ENCODE measurements at places on chromosomes 2 and 18.

GRCh38 chr2:109062145-109062858 lies 66.7 kb upstream of the SH3RF3 start:
- no peak for DNase-seq

DNA sequence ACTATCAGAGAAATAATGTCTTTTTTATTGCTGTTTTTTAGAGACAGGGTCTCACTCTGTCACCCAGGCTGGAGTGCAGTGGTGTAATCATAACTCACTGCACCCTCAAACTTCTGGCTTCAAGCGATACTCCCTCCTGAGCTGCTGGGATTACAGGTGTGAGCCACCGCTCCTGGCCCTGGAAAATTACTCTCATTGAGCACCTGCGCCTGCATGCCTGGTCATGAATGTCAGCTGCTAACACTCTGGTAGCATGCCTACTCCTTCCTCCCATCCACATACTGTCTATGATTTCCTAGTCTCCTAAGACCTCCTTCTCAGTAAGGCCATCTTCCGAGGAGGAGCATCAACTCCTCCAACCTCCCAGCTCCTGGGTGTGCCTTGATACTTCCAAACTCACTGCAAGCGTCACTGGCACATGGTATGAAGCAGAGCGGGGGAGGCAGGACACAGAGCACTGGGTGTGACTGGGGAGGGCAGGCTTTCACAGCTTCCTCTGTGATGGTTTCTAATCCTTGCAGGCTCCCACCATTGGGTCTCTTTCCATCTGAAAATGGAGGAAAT lies 1.6 kb upstream of the MAP2 start:
- no peak for DNase-seq

DNA sequence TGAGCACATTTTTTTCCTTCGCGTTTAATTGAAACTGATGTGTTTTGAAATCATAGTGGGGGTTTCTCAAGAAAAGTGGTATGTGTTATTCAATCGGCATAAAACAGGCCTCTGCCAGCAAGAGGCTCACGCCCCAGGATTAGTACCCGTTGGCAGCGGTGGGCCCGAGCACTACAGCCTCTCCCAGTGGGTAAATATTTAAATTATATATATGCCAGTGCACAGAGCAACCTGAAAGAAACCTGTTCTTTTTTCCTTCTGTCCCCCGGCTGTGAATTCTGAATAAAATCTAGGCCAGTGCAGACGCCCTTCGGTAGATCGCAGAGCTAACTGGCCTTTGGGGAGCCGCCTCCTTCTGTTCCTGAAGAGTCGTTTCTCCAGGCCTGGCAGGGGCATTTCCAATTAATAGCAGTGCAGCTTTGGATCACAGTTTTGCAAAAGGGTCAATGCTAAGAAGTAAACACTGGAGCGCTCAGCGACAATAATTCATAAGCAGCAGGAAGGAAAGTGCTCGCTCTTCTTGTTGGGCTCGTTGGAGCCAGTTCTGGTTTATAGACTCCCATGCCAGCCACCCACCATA lies 202.8 kb upstream of the SALL3 start:
- no peak for DNase-seq

DNA sequence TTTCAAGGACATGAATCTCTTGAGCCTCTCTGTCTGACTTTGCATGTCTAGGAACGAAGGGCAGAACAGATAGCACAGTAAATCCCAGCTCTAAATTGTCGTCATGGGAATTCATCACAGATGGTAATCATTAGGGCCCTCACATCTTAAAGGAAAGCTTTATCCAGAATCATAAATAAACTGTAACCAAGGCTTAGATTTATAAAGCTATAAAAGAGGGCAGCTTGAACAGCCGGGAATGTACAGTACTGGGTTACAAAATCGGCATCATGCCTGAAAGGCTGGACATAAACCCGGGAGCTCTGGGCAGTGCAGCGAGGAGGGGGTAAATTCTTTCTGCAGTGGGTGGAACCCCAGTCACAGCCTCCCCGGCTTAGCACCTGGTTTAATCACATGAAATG lies 144.4 kb downstream of the GFPT1 start:
- no peak for DNase-seq

DNA sequence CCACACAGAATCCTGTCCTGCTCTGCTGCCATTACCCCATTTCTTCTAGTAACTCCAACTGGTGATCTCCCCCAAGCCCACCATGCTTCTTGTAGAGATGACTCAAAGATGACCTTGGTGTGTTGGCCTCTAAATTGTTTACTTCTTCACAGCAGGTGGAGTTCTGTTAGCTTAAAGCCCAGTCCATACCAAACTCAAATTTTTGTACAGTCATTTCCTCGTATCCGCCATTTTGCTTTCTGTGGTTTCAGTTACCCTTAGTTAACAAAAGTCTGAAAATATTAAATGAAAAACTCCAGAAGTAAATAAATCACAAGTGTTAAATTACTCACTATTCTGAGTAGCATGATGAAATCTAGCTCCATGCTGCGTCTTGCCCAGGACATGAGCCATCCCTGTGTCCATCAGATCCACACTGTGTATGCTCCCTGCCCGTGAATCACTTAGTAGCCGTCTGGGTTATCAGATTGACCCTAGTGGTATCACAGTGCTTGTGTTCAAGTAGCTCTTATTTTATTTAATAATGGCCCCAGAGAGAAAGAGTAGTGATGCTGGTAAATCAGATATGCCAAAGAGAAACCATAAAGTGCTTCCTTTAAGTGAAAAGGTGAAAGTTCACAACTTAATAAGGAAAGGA lies 133.3 kb upstream of the NOL4 start:
- no peak for DNase-seq

DNA sequence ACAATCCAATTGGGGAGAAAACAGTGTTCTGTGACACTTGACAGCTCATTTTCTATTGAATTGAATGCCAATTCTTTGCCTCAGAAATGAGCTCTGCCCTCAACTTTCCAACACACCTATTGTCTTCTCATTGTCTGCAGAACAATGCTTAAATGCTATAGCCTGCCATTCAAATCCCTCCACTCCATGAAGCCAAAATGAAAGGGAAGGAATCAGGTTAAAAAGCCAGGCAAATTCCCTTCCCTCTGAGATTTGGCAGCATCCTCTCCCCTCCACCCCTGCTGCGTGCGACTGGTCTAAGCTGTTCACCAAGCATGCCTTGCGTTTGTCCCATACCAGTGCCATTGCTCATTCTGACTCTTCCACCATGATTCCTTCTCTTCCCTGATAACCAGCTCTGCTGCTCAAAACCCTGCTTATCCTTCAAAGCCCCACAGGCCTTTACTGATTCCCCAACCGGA lies 32.4 kb upstream of the TMEM131 start:
- DNase-seq, result no peak

DNA sequence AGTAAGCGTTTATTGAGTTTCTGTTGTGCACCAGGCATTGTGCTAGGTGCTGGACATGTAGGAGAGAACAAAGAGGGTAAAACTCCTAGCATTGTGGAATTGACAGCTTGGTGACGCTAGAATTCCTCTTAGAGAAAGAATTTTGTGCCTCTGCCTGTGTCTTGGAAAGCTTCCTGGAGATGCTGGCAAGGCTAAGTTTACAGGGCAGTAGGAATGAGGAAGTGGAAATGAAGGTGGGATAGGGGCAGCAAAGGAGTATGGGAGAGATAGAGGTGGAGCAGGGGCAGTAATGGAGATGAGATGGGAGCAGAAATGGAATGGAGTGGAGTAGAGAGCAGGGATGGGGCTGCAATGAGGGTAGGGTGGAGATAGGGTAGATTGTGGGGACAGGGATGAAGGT lies 29.8 kb downstream of the GPR39 start:
- DNase-seq, result no peak

GRCh38 chr2:64466478-64467085 lies 12.6 kb downstream of the LGALSL start:
- DNase-seq, result no peak

- DNase-seq, result no peak
Measured at GRCh38 chr2:159774370-159774990, 23.5 kb downstream of the CD302 start.

DNA sequence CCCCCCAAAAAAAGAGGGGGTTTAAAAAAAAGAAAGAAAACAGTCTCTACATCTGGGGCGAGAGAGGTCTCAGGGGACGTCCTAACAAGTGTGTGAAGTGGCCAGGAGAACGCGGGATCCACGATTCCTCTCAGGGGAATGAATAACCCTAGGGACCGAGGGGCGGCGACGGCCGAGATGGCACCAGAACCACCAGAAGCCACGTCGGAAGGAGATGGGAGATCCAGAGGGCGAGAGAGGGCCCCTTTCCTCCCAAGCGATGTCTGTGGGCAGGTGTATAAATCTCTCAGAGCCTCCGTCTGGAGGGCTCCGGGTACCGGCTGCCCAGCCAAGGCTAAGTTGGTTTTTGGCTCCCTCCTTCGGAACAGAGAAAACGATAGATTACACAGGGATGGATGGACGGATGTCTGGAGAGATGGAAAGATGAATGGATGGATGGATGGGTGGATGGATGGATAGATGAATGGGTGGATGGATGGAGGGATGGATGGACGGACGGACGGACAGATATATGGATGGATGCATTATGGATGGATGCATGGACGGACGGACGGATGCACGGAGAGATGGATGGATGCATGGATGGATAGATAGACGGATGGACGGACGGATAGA lies 1.7 kb downstream of the EPHA4 start:
- DNase-seq, result no peak

DNA sequence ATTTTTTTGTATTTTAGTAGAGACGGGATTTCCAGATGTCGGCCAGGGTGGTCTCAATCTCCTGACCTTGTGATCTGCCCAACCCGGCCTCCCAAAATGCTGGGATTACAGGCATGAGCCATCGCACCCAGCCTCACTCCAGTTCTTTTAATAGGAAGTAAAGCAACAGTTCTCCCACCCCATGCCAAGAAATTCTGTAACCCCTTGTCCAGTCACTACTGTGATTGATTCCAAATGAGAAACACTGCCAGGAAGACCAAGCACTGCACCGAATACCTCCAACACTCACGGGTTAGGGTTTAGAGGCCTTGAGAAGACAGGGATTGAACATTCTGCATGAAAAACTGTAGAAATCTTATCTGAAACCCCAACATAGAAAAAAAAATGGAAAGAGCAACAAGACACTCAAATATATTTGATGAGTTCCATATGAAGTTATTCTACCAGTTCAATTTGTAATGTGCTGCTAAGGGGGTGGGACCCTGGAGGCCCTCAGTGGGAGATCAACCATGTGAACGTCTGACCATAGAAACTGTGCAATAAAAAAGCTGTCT lies 48.2 kb upstream of the BIN1 start:
- DNase-seq, result no peak

GRCh38 chr2:20523073-20523798 lies 76.4 kb downstream of the RHOB start:
- DNase-seq, result no peak

DNA sequence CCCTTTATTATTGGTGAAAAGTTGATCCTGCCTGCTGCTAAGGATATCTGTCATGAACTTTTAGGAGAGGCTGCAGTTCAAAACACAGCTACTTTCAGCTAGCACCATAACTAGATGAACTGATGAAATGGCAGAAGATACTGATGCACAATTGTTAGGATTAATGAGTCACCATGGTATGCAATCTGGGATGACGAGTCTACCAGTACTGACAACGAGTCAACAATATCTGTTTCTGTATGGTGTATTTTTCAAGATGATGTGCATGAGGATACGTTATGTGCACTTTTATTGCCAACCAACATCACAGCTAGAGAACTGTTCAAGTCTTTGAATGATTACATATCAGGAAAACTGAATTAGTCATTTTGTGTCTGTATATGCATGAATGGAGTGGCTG lies 68.7 kb downstream of the NETO1 start:
- DNase-seq, result no peak

DNA sequence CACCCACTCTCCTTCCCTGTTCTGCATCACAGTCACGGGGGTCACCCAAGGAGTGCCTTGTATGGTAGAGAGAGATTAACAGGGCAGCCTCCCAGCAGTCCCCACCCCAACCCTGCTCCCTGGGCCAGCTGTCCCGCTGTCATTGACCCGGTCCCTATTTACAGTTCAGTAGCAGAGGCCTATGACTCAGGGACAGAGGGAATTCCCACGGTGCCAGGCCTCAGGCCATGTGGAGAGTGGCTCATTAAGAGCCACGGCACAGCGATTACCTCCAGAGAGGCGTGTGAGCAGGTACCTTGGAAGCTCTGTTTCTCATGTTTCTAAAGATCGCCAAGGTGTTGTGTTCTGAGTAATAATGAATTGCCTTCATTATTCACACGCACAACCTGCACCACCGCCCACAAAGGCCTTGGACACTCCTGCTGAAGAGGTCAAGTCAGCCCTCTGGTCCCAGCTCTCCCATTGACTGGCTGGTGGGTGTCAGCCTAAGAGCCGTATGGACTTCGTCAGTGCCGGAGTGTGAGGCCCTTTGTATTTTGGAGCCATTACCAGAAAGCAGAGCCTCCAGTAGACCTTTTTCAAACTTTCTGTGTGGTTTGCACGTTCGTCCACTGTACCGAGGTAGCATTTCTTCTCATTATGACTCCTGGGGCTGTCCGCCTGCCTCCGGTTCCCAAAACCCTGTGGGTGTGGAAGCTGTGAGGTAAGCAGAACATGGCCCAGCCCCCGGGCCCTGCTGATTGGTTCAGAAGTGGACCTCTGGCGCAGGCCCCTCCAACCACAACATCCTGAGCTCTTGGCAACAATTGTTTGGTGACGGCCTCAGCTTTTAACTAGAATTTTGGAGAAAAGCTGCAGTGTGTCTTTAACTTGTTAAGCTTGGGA lies 47.0 kb downstream of the SERTAD2 start:
- DNase-seq, result peak; percentile 83

GRCh38 chr2:224310943-224311625 lies 90.8 kb downstream of the FAM124B start:
- no peak for DNase-seq

GRCh38 chr2:228669690-228670089 lies 488.2 kb upstream of the SPHKAP start:
- no peak for DNase-seq

DNA sequence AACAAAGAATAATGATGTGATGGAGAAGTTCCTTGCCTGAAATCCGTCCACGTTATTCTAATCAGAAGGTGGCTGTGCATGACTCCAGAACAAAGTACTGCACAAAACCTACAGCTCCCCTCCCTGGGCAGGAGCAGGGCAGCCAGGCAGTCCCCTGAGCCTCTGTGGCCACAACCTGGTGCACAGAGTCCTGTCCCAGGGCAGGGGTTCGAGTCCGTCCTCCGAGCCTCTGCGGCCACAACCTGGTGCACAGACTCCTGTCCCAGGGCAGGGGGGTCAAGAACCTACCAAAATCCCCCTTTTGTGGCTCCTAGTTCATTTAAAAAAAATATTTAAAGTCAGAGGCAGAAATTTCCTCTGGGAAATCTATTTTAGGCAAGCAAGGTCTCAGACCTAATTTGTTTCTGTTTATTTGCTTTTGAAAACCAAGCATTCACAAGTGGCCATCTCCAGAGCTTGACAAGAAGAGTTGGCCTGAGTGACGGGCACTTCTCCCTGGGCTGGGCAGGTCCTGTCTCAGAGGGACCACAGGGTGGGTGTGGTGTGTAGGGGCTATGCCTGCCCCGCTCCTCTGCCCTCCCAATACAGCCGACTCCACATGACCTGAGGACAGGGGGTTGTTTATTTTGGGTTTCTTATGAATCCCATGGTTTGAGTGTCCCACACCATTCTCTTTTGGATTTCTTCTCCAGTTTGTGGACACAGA lies 255.9 kb upstream of the PXDN start:
- no peak for DNase-seq
